ENCODE measurements at places on chromosomes 16 and 17.

GRCh38 chr17:34377078-34377823 lies 14.2 kb upstream of the CCL1 start:
- DNase-seq: no peak

- no peak for DNase-seq
Observed at GRCh38 chr17:79565606-79566250, 45.1 kb downstream of the RBFOX3 start.

DNA sequence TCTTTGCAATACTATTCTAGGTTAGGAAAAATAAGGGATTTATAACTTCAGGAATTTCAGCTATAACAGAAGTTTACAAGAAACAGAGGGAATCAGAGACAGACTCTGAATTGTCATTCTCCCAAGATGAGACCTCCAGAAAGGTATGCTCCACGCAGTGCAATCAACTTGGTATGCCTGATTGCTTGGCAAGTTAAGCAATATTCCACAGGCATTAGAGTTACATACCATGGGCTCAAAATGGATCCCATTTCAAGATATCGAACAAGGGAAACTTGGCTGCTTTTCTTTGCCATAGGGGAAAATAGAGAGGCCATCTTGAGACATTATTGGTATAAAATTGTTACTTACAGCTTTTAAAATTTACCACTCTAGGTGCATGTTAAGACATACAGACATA lies 615.6 kb upstream of the SOX9 start:
- DNase-seq: no peak

DNA sequence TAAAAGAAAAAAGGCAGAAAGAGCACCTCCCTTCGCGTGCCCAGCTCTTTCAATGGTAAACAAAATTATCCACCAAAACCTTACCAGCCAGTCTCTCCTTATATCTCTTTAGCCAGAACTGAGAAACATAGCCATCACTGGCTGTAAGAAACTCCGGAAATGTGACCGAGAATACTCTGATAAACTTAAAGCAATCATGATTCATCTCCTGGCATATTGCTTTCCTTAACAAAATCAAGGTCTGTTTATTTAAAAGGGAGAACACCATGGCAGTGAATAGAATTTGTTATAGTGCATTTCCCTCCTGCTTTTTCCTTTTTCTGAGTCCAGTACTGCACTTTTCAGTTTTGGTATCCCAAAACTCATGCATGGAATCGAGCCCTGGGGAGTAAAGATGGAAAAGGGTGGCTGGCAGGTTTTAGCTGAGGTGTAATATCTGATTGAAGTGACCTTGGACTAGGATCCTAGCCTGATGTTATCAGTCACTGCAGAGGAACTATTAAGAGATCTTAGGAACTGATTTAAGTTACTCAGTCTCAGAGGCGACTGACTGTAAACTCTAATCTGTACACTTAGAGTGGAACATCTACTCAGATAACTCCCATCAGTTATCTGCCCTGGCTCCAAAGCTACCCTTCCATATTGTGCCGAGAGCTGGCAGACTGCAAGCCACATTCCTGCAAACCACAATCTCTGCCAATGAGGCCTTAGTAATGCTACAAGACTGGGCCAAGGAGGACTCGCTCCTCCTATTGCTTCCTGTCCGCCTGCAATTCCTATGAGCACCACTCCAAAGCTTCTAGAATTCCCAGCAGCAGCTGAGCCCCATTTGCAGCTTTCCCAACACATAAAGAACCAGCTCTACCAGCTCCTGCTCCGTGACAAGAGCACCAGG lies 7.4 kb upstream of the COX10 start:
- DNase-seq: no peak

GRCh38 chr17:45222014-45222288 lies 266 bp downstream of the FMNL1 start:
- no peak for DNase-seq

DNA sequence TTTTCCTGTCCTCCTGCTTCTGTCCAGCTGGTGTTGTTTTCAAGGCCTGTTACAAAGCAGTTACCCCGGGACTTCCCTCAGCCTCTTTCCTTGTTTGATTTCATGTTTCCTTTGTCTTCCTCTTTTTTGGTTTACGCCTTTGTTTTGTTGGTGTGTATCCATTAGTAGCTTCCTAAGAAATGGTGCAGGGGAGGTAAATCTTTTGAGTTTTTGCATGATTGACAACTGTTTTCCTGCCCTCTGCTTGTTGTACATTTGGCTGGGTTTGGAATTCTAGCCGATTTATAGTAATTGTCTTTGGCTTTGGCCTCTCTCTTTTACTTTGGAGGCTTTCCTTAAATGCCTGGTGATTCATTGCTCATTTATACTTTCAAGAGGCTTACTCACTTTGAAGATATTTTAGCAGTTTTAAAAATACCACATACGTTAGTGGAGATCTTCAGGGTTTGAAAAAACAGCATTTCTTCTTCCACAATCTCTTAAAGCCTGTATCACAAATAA lies 32.8 kb downstream of the DNAH2 start:
- no peak for DNase-seq

GRCh38 chr17:65027305-65027704 lies 29.2 kb downstream of the GNA13 start:
- no peak for DNase-seq

GRCh38 chr16:56948234-56948633 lies 13.5 kb upstream of the CETP start:
- no peak for DNase-seq

GRCh38 chr17:81460856-81461460 lies 51.6 kb downstream of the ACTG1 start:
- DNase-seq: no peak

GRCh38 chr17:19610311-19610710 lies 38.2 kb upstream of the ALDH3A2 start:
- no peak for DNase-seq

GRCh38 chr17:81167638-81168037 lies 1.6 kb upstream of the AATK start:
- no peak for DNase-seq

- no peak for DNase-seq
Observed at GRCh38 chr16:4266372-4266771, 6.5 kb downstream of the TFAP4 start.

DNA sequence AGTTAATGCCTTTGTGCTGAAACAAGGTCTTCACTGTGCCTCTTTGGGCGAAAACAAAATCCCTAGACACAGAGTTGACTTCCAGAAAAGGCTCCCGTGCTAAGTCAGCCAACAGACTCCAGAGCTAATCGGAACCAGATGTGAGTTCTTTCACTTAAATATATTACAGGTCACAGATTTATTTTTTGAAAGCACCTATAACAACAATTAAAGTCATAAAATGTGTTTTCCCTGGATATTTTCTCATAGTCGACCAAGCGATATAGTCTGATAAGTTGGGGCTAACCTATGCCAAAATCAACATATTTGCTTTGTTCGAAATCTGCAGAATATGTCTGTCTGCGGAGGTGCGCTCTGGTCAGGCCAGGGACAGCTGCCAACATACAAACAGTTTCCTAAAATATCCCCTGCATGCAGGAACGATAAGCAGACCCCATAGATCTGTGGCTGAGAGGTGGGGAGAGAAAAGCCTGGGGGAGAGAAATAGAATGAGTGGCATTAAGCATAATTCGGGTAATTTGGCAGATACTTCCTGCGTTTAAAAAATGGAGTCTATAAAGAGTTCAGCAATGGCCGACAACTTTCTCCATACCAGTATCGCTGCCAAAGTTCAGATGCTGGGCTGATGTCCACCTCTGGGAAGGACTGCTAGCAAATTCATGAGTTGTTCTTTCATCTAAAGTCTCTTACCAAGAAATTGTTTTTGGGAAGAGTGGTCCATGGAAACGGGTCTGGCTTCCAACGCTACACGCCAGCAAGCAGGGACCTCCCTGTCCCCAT lies 50.8 kb upstream of the MYH10 start:
- DNase-seq: no peak

DNA sequence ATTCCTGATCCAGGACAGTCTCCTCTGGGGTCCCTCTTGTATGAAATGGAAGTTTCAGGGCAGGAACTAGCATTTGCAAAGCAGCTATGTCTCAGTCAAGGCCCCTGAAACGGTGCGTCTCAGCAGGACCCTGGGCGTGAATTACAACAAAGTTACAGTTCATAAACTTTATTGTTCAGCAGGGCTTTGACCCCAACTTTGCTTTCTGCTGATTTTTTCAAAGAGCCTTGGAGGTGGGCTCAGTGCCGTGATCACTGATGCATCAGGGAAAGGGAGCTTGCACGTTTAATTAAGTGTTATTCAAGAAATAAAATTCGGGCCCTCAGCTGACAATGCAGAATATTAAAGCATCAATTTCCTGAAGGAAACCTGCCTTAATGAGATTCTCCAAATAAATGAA lies 260.1 kb upstream of the C16orf82 start:
- no peak for DNase-seq

GRCh38 chr16:66872559-66872942 lies 7.8 kb upstream of the PDP2 start:
- DNase-seq: no peak

DNA sequence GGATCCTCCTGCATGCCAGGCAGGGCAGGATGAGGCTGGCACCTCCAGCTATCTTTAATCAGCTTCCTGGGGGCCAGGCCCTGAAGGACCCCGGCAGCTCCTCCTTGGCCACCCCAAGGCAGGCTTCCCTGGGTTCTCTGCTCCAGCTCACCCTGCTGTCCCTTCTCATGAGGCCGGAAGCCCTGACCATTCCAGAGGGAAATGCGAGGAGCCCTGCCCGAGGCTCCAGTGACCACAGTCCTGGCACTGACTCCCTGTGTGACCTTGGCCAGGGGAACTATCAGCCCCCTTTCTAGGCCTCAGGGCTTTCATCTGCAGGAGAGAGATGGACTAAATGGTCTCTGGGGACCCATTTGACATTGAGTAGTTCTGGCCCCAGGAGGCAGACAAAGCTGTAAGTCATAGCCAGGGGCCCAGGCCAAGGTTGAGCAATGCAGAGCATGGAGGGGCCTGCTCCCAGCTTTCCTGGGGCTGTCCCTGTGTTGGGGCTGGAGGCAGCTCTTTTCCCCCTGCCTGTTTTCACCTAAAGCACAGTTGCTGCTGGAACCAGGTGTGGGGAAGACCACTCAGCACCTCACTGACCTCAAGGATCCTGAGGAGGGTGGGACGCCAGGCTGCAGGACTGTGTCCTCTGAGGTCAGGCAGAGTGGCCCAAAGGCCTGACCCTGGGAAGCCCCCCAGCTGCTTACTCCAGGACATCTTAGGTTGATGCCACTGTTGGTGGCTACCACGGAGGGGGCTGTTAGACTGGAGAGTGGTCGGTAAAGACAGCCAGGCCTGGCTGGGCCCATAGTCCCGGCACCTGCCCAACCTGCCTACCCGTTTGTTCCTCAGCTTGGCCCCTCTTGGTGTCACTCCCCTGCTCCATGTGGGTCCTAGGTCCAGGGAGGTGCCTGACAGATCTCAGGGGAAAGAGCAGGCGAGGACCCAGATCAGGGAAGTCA lies 8.1 kb downstream of the KCNH6 start:
- no peak for DNase-seq

- DNase-seq: no peak
Observed at GRCh38 chr17:37647856-37648255, 4.6 kb upstream of the DDX52 start.

GRCh38 chr16:31333686-31334649 lies 21.0 kb upstream of the ITGAX start:
- DNase-seq: no peak

- no peak for DNase-seq
Observed at GRCh38 chr17:69828087-69828486, 246.9 kb upstream of the KCNJ16 start.

- no peak for DNase-seq
Observed at GRCh38 chr16:57755726-57756423, 20.3 kb downstream of the KATNB1 start.

DNA sequence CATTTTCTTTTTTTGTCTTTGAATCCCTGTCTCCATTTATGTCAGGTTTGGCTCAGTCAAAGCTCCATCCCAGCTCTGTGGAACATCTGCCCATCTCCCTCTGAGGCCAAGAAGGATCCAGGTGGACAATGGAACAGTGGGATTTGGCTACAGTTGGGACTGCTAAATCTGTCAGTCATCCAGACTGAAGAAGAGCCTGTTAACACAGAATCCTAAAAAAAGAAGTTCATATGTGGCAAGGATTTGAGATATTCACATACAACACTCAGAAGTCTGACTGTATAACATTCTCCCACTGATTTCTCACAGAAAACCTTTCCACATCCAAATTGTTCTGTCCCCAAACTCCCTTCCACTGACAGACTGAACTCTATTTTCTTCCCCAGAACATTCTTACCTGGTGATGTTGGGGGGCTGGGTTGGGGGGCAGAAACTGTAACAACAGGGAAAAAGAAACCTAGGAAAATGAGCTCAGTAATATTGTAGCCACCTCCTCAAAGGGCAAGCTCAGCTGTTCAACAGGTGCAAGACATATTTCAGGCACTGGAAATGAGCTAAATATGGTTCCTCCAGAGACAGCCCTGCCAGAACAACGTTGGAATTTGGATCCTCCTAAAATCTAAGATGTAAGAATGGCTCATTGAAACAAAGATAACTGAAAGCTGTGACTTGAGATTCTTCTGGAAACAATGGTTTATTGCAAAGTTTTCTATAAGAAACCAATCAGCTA lies 301.5 kb upstream of the CDH5 start:
- DNase-seq: no peak

DNA sequence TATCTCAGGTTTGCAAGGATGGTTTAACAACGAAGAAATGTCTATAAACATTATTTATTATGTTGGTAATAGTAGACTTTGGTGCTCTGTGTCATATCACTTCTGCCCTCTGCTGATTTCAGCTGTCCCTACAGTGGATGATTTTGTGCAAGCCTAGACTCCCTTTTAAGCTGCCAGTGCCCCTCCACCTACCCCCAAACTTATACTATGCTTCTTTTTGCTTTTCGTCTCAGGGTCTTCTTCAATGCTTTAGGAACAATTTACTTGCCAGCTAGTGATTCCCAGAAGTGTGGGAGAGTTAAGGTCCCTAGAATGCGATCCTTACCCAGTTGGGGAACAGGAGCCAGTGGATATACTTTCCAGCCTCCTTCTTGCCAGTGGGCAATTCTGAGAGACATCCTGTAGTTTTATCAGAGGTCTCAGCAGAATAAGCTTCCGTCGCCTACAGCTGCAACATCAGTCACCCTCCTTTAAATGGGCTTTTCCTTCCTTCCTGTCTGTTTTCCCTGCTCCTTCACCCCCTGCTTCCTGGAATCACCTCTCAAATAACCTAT lies 4.1 kb downstream of the ICAM2 start:
- DNase-seq: no peak

GRCh38 chr17:2521257-2521656 lies 9.6 kb upstream of the METTL16 start:
- DNase-seq: no peak

DNA sequence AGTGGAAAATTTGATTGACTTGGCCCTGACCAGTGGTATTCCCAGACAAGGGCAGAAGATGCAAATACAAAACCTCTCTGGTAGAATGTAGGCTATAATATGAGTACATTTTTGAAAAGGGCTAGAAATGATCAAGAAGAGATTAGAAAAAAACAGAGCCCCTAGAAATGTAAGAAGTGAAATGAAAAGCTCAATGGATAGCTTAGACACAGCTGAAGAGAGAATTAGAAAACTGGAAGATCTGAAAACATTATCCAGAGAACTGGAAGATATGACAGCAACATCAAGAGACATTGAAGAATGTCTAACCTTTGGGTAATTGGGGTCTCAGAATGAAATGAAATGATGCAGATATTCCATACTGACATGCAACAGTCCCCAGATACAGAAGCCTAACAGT lies 105.2 kb upstream of the ZNF750 start:
- DNase-seq: no peak

Data from progenitor cell of endocrine pancreas (in vitro differentiated cells).